ENCODE measurements at places on chromosomes 2 and 18.

DNA sequence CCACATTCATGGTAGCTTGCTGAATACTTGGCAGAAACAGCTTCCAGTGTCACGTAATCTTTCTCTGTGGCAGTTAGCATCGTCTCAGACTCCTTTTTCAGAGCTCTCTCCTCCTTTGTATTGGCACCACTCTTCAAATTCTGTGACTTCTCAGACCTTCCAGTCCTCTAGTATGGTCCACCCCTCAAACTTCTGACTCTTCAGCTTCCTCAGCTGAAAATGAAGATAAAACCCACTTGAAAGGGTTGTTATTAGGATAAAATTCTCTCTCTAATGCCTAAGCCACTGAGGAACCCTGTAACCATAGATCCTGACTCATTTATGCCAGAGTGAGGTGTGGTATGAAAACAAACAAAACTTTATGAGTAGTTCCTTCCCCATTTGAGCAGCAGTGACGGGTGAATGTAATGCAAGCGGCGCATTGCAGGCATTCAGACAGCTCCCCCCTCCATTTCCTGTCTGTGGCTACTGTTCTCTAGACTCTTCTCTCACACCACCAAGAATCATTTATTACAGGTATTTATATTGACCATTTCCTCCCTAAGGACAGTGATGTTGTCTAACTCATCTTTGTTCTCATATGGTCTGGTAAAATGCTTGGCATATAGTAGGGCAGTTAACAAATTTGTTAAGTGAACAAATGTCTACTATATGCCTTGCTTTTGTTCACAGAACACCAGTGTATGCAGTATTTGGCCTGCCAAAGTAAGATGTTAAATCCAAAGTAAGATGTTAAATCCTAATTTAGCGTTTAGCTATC, 35.3 kb downstream of the GALNT1 start:
- DNase-seq = peak; percentile 87

DNA sequence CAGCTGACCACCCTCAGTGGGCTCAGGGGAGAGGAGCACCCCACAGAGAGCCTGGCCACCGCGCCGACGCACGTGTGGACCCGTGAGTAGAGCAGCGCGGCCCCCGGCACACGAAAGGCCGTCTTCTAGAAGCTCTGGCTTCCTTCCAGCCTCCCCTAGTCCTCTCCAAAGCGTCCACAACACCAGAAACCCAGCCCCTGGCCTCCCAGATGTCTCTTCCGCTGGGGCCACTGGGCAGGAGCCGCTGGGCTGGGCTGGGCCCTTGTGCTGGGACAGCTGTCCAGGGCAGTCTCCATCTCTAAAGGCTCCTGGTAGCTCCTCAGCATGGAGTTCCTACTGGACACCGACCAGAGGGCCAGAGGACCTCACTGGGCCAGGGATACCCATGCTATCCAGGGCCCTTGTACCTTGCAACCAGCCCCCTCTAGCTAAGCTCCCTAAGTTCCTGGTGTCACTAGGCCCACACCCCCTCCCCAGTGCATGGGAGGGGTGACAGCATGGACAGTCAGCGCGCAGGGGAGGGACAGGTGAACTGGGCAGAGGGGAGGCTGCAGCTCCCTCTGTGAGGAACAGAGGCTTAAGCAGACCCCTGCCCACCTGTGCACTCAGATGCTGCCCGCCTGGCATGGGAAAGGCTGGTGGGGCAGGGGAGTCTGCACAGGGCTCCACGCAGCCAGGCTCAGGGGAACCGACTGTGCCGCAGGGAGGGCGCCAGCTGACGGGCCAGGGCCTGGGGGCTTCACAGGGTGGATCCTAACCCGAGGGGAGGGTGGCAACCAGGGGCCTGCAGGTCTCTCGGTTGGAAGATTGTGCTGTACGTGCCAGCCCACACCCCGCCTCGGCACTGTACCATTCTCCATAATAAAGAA, 32.9 kb downstream of the MTERF4 start:
- no peak for DNase-seq

DNA sequence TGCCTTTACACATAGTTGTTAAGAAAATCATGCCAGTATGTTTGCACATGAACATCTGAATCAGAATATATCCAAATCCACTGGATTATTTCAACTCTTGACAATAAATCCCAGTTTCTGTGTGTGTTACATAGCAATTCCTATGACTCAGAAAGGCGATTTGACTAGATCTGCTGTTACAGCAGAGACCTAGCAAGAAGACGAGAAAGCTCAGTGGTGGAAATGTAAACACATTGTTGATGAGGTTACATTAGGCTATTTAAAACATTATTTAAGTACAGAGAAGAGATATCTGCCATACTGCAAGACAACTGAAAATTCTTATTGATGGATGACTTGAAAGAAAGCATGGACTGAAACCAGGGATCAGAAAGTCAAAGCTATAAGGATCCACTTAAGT, 73.0 kb upstream of the SMIM21 start:
- DNase-seq = peak; percentile 30

GRCh38 chr2:217751952-217752351, 250.8 kb downstream of the TNS1 start:
- DNase-seq = no peak

GRCh38 chr2:24957221-24957620, 14.5 kb downstream of the DNAJC27 start:
- DNase-seq = no peak

GRCh38 chr2:240888130-240888889, 7.6 kb downstream of the MAB21L4 start:
- DNase-seq = no peak

DNA sequence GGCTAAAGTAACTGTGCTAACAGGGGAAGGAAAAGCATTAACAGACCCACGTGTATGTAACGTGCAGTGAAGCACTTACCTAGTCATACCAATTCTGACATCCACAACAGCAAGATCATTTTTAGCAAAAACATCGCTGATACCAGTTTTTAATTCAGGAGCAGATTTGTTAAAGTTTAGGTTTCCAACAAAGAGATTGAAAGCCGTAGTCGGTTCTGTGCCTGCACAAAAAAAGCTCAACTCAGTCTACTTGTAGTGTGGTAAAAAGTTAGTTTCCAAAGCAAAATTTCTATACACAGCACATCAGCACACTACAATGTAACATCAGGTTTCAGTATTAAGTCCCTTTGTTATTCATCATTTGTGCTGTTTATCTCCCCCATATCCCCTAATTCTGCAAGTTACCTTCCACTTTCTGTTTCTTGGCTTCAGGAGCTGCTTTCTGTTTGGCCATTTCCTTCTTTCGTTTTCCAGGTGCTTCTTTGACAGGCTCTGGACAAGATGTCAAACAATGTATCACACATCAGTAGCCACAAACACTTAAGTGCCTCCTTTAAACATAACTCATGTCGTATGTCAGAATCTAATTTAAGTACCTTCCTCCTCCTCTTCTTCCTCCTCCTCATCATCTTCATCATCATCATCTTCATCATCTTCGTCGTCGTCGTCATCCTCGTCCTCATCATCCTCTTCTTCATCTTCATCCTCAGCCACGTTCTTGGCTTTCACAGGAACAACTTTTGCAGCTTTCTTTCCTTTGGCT, 4.0 kb downstream of the NCL start:
- no peak for DNase-seq

DNA sequence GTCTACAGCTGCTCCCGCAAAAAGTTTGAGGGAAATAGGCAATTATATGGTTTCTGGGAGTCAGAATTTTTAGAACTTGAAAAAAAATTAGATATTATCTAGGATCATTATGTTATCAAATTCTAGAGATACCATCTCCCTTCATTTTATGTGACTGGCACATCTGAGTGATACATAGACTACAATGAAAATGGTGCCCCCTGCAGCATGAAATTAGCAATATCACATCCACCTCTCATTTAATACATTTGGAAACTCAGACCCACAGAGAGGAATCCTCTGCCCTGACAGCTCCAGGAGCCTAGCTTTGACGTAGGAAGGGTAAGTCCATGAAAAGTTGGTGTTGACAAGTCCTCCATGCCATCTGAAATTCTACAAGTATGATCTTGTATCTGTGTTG, 381.6 kb downstream of the SUCLG1 start:
- peak; percentile 56 for DNase-seq

DNA sequence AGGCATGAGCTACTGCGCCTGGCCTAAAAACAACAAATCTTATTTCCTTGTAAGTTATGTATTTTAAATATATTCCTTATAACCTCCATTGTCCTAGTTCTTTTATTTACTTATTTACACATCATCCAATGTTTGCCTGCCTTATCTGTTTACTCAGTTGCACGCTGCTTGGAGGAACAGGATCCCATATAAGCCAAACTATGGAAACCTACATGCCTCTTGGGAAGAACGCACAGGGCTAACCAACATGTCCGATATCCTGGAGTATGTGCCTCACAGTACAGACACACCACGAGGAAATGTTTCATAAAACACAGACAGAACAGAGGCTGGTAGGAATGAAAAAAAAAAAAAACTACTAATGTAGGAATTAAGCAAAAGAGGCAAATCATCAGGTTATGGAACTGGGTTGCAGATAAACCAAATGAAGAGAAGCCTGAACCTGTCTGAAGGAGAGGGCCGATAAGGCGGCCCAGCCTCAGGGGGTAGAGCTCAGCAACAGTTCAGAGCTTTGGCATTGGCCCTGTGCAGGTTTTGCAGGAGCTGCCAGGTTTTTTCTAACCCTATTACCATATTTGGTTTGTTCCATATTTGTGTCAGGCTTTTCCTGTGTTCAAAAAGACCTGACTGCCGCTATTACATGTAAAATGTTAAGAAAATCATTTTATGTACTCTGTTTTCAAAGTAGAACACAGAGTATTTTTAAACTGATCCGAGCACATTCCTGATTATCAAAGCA, 19.9 kb upstream of the SP3 start:
- no peak for DNase-seq

- no peak for DNase-seq
Measured at GRCh38 chr18:45241271-45241670, 374.0 kb upstream of the SLC14A2 start.

DNA sequence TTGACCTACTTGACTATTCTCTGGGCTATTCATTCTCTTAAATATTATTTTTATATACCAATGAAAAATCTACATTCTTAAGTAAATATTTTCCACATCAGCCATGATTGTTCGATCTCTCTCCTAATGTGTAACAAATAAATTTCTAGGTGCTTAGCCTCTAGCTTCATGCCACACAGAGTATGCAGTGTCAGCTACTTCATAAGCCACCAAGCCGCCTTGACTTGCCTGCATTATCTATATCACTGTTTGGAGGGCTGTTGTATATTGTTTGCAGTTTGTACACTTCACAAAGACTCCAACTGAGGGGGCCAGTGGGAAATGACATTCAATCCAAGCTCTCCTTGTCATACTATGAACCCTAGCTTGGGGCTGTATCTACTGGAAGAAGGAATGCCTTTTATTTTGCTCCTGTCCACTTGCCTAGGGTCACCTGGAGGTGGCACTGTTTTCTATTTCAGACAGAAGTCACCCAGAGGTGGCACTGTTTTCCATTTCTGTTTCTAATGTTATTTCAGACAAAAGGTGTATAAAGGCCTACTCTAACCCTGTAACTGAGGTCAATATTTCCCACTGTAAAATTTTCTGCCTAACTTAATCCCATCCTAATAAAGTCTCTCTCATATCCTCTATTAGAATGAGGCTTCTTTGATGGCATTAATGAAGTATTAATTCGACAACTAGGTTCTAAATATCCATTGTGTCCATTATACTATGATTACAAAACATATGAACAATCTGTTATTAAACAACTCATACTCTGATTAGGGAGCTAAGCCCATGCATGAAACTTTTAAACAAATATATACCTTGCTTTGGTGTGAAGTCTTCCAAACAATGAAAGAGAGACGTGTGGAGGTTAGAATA, 36.4 kb downstream of the COL5A2 start:
- DNase-seq = peak; percentile 80

DNA sequence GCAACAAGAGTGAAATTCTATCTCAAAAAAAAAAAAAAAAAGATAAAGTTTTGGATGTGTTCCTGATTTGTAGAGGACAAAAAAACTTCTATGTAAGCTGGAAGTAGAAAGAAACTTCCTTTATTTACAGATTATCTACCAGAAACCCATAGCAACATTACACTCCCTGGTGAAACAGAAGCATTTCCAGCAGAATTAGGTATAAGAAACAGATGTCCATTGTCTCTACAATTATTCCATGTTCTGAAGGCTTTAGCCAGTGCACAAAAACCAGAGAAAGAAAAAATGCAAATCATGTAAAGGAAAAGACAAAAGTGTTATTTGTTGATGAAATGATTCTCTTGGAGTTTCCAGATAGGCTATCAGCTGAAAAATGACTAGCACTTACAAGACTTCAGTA, 4.9 kb downstream of the TUBB6 start:
- DNase-seq = no peak

DNA sequence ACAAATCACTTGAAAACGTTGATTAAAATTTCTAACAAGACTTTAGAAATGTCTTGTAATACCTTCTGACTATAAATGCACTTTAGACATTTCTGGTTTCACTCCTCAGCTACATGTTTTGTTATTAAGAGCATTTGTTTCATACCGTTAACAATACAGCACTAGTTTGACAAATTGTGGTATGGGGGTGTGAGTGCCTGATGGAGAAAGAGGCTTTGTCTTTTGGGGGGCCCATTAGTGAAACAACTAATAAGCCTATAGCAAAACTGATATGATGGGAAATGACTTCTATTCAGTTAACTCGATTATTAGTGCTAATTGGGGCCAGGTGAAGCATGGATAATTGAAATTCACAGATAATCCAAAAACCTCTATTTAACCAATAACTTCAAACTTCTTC, 30.9 kb upstream of the ZNF516 start:
- no peak for DNase-seq

GRCh38 chr2:97948926-97949325, 46.8 kb downstream of the TMEM131 start:
- DNase-seq = no peak

DNA sequence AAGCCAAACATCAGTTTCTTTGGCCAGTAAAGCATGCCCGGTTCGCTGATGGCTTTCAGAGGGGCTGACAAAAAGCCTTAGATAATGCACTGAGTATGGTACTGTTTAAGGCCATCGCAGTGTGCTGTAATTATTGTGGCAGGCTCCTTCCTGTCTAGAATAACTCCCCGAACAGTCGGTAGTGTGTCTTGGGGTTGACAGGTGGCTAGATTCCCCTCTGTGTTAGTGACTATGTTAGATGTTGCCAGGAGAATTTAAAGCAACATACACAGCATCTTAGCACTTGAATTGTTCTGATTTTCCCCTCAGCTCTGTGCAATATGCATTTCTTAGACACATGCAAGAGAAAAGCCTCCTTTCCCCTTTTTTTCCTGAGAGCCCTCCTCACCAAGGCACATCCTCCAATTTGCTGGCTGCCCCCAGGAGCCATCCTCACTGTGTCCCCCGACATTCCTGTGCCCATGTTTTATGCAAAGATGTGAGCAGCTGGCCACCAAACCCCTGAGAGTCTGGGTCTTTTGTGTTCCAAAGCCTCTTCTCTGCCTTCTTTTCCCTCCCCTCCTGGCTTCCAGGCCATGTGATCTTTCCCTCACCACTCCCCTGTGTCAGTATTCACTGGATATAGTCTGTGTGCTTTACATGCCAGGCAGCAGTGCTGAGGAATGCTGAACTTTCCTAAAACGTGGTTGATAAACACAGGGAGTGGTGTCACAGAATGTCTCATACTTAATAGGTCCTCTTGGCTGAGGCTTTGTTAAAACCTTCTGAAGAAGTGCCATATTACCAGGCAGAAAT, 331.5 kb downstream of the HRH4 start:
- no peak for DNase-seq
